Stimulated activated memory B cell treated with anti-CD40 and anti-IgM and Interleukin-4, amounts not matched to agents 10 μg/mL and 1 μg/mL and 100 μg/mL, for 72 hours (primary cell): ENCODE measurements at places on chromosomes 2 and 18.

- no peak for ATAC-seq
Observed at GRCh38 chr2:149986861-149987260, 399.3 kb upstream of the MMADHC start.

DNA sequence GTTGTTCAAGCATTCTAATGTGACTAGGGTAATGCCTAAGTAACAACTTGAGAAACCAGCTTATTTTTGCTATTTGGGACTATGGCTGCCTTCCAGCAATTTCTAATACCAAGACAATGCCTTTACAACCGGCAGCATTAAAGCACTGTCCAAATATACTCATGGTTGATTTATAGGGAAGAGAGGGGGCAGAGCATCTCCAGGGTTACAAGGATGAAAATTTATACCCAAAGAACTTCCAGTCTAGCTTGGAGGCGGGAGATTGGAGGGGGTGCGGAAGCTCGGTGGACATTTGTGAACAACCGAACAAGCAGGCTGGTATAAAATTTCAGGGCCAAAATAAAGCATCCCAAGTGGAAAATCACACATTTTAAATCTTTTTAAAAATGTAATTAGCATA, 294.9 kb upstream of the STON1 start:
- ATAC-seq = no peak

GRCh38 chr2:72138921-72139381, 8.7 kb downstream of the CYP26B1 start:
- no peak for ATAC-seq

DNA sequence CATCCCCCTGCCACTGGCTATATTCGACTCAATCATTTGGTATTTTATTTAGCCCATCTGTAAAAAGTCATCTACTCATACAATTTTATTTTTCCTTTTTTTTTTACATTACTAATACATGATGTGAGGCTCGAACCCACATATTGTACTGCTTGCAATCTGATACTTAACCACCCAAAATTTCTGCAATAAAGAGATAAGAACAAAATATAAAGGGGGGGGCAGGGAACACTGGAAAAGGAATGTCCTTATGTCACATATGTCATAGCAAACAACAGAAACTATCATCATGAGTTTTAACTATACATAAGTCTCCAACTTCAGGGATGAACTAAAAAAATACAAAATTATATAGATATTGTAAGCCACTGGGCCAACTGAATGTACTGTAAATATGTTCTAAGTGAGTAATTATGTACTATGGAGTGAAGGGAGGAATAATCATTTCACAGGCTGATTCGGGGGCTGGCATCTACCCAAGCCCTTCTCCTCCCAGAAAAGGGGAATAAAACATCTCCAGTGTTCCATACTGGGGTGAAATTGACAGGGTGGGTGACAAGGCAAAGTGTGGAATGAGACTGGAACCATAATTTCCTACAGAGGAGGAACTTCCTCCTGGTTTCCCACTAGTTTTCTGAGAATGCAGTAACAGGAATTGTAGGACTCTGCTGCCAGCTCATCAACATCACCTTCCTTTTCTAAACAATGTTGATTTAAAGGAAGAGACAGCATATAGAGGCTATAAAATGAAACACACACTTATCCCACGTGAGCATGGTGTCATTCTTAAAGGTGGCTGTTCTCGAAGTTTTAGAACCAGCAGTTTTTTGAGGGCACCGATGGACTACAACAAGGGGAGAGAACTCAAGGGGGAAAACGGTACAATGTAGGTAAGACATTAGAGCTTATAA, 79.5 kb downstream of the FARSB start:
- ATAC-seq = no peak

DNA sequence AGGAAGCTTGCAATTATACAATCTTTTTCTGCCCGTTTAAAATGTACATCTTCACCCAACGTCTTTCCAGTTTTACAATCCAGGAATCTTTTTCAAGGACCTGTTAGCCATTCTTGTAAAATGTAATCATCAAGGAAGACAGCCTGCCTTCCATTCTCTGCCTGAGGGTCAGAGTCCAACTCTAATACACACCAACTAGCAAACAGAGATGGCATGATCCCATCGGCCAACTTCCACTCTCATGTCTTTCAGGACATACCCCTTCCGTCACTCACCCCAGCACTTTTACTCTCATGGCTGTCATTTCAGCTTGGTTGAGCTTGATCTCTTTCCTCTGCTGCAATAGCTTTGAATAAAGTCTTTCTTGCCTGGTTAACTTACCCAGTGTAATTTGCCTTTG, 172.5 kb upstream of the NETO1 start:
- ATAC-seq = no peak

- no peak for ATAC-seq
Observed at GRCh38 chr2:241381872-241382271, 25.8 kb downstream of the FARP2 start.

DNA sequence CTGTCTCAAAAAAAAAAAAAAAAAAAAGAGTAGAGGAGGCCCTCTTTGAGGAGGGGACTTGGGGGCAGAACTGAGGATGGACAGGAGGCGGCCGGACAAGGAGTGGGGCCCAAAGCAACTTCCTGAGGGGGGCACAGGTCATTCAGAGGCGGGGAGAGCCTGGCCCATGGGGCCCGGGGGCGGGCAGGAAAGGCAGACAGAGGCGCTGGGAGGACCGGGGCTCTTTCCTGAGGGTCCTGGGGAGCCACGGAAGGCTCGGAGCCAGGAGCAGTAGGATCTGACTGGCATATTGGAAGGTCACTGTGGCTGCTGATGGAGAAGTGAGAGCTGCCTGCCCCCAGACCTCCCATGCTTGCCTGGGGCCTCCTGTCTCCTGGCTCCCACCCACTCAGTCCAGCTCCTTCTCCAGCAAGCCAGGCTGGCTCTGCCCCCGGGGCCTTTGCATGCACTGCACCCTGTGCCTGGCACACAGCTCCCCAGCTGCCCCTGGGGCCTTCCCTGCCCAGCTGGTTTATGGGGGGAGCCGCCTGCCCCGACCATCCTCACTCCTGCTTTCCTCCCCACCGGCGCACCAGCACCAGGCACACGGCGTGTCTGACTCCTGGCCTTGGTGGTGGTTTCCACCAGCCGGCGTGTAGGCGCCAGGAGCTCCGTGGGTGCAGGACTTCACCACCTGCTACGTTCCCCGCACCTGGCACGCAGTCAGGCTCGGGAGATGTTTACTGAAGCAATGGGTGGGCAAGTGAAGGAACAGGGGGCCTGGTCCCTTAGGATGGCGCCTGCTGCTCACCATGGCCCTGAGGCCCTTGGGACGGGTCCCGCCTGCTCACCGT, 5.6 kb downstream of the ESPNL start:
- ATAC-seq = no peak

GRCh38 chr2:202450785-202451184, 74.7 kb downstream of the BMPR2 start:
- no peak for ATAC-seq

- ATAC-seq = no peak
Observed at GRCh38 chr18:5759194-5759593, 136.1 kb downstream of the TMEM200C start.

DNA sequence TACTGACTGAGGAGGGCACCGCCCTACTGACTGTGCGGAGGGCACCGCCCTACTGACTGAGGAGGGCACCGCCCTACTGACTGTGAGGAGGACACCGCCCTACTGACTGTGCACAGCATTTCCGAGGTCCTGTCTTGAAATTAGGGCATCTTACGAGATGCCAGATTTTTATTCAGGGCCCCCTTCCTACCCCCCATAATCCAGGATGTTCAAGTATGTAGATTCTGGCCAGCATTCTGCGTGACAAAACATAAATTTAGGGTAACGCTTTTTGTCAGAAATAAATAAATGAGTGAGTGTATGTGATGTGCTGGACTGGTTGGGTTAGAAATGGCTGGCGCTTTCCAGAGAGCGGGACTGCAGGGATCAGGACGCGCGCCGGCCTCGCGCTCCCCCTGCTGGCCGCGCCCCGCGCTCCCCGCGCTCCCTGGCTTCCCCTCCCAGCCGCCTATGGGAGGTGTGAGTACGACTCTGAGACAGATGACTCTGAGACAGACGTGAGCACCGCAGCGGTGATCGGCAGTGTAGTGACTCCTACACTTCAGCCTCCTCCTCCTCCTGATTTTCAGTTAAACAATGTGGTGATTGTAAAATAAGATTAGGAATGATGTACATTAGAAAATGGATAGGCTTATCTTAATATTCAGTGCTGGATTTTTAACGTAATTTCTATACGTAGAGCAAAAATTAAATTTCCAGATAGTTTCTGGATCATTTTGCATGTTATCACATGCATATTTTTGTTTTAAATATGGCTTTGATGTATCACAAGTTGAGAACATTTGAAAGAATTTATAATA, 149.2 kb upstream of the NFATC1 start:
- ATAC-seq = peak; percentile 98

DNA sequence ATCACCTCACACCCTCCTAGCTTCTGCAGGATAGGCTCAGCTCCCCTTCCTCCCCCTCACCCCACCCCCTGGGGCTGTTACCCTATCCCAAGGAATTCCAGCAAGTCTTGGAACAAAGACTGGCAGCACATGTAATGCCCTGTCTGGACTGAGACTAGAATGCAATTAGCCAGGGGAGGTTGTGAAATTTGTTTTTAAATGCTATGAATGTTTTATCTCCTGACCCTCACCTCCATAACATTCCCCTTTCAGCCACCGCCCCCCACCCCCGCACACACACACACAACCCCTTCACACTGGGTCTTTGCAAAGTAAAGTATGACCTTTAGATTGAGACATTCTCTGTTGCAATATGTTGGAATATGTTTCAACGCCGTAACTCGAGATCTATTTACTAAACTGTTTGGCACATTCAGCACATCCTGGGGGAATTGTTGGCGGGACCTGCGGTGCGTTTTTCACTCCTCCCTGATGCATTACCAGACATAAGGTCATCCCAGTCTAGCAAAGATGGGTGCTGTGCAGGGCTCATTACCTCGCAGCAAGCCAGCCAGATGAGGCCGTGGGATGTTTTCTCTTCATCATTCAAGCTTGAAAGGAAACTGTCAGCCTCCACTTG, 290.7 kb upstream of the SLC14A2 start:
- ATAC-seq = no peak

DNA sequence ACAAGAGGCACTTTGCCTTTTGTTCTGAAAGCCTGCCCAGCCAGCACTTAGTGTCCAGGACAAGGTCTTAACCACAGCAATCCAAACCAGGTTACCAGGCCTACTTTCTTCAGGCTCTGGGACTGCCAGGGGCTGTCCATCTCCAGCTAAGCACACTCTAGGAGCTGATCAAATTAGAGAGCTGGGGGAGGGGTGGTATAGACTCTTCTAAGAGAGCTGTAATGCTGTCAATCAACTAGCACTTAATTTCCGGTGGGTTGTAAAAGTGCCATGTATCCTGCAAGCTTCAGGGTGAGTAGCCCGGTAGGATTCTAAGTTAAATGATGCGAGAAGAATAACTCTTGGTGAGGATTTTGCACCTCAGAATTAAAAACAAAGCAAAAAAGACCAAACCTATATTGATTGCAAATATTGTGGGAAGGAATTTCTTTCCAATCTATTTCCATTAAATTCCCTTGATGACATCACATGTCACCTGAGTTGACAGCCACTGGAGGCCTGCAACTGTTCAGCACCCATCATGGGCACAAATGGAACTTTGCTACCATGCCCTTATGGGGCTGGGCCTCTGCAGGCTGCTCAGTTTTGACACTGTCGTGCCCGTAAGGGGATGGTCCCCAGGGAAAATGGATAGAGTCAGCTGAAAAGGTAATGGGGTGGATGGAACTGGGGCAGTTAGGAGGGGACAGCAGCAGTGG, 8.7 kb upstream of the COX7A2L start:
- ATAC-seq = no peak

GRCh38 chr18:34707670-34708069, 2.4 kb upstream of the DTNA start:
- no peak for ATAC-seq

GRCh38 chr18:9366126-9366714, 31.6 kb downstream of the TWSG1 start:
- ATAC-seq = no peak

- no peak for ATAC-seq
Observed at GRCh38 chr18:56120782-56121181, 517.6 kb downstream of the TXNL1 start.

GRCh38 chr2:105635564-105635963, 109.1 kb upstream of the NCK2 start:
- ATAC-seq = peak; percentile 14

DNA sequence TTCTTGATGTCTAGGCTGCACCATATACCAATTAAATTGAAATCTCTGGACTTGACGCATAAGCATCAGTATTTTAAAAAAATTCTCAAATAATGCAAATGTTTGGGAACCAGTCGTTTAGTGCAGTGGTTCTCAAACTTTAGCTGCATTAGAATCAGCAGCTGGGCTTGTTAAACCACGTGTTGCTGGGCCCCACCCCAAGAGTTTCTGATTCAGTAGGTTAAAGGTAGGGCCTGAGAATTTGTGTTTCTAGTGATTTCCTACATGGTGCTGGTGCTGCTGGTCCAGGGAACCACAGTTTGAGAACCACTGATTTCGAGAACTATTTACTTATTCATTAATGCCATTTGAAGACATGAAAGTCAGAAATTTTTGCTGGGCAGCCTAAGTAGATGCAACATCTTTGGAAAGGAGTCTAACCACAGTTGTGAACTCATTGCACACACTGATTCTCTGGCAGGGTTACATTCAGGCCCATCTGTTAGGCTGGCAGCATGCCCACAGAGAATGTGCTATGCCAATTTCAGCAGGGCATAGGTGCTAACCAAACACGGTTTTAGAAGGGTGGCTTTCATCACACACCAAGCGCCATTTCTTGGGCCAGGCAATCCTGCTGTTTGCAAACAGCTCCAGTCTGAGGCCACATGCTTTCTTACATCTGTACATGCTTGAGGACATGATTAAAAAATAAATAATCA, 26.4 kb upstream of the ATP5MC3 start:
- no peak for ATAC-seq

- no peak for ATAC-seq
Observed at GRCh38 chr18:7021994-7022840, 95.4 kb downstream of the LAMA1 start.

- ATAC-seq = no peak
Observed at GRCh38 chr2:32479993-32480392, 123.2 kb downstream of the BIRC6 start.

DNA sequence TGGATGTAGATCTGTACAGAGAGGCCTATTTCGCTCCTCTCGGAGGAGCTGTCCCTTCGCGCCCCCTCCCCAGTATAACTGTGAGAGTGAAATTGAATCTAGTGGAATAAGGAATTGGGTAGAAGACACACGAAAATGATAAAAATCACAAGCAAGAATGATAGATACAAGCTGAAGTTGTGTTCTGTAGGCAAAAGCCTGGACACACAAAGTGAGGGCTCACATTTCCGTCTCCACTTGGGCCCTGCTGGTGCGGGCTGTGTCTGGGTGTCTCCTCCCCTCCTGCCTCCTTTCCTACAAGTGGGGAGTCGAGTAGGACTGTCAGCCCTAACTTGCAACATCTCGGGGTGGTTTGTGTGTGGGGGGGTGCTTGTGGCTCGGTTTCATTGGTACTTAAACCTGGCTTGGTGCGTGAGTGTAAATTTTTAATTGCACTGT, 457 bp upstream of the SP9 start:
- no peak for ATAC-seq

GRCh38 chr2:213703406-213704098, 419.3 kb downstream of the SPAG16 start:
- no peak for ATAC-seq
